ENCODE measurements at places on chromosomes 5 and 9. TPM values are rescaled to one million over a fixed set of nuclear protein-coding genes. Genes with fewer than 3 reads are reported as not detected.

GRCh38 chr9:15306068-15306756 lies 804 bp downstream of the TTC39B start:
- H3K27ac ChIP-seq: no peak overlapping the region
- peak overlapping the region; percentile 51 for H3K4me3 ChIP-seq
- peak; percentile 53 for DNase-seq

GRCh38 chr5:150073086-150073625 lies 13.2 kb downstream of the CSF1R start:
- peaks cover 3% of the 10 kb centered on the region for H3K36me3 ChIP-seq
- H3K4me3 ChIP-seq: no peak overlapping the region
- peak; percentile 14 for DNase-seq
- H3K27ac ChIP-seq: no peak overlapping the region
- no peaks in the 10 kb centered on the region for H3K27me3 ChIP-seq
- H3K4me1 ChIP-seq: no peaks in the 10 kb centered on the region

DNA sequence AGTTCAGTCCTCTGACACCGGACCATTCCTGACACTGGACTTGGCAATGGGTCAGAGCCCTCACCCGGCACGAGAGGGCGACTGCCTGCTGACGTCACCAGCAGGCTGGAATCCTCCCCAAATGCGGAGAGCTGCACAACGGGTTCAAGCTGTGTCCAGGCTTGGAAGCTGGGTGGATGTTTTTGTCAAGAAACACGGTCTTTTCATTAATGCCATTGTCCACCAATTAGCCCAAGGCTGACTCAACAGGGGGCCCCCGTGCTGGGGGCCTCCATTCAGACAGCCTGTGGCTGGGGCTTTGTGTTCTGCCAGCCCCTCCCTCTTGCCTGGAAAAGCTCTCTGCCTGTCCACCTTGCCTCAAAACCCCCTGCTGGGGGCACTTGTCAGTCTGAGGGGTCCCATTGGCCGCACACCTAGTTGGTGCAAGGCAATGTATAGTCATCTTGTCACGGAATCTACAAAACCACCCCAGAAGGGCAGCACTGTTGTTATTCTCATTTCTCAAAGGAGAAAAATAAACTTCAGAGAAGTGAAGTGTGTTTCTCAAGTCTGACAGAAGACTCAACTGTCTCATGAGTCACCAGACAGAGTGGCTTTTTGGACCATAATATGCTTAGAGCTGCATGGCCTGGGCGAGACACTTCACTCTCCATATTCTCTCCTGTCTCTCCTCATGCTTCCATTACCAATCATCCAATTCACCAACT lies 24.6 kb downstream of the NDUFA8 start:
- no peaks in the 10 kb centered on the region for H3K4me1 ChIP-seq
- DNase-seq: no peak
- no peak overlapping the region for H3K27ac ChIP-seq

- H3K36me3 ChIP-seq: no peaks in the 10 kb centered on the region
- H3K4me1 ChIP-seq: no peaks in the 10 kb centered on the region
- H3K27me3 ChIP-seq: no peaks in the 10 kb centered on the region
Observed at GRCh38 chr5:6673031-6673430, 39.8 kb downstream of the SRD5A1 start.

DNA sequence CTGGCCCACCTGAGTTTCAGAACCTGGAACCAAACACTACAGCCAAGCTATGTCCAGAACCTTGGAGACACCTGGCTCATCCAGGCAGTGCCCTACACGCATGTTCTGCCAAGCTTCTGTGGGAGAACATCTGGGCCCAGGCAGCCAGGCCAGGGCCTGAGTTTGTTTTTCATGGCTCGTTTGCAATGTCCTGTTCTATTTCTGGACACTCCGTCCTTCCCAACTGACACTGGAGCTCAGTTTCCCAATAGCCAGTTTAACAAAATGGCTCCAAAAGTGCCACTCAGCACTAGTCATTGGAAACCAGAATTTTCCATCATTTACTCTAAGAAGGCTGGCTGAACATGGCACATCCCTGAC lies 38.6 kb downstream of the SH3RF2 start:
- no peak for DNase-seq
- H3K27me3 ChIP-seq: no peaks in the 10 kb centered on the region
- H3K36me3 ChIP-seq: no peaks in the 10 kb centered on the region
- no peak overlapping the region for H3K27ac ChIP-seq
- H3K4me1 ChIP-seq: no peaks in the 10 kb centered on the region

DNA sequence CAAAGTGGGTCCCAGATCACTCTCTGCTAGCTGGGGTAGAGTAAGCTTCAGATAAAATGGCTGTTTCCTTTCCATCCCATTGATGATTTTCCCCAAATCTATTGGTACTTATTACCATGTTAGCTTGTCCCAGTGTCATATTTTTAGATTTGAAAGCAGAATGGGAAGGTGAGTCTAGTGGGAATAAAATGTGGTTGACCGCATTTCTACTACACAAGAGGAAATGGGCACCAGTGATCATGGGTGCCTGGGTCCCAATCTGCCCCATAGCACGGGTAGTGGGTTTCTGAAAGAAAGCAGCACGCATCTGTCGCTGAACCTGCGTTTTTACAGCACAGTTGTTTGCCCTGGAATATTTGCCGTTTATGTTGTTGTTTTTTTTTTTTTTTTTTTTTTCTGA lies 20.1 kb downstream of the DAPK1 start:
- H3K4me1 ChIP-seq: peaks cover 4% of the 10 kb centered on the region
- no peak overlapping the region for H3K27ac ChIP-seq
- H3K36me3 ChIP-seq: no peaks in the 10 kb centered on the region
- no peak overlapping the region for H3K4me3 ChIP-seq

DNA sequence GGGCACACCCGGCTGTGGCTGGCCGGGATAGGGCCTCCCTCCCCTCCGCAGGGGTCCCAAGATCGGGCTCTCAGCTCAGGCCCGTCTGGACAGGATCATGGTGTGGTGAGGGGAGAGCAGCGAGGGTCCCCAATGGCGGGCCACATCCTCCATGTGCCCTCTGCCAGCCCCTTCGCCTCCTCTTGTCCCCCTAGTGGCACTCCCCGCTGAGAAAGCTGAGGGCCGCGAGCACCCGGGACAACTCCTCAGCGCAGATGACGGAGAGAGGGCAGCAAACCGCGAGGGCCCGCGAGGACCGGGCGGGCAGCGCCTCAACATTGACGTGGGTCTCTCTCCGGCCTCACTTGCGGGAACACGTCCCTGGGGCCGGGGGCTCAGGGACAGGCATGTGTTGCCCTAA lies 24.6 kb downstream of the NKD2 start:
- no peak for DNase-seq
- H3K27ac ChIP-seq: no peak overlapping the region
- H3K4me1 ChIP-seq: no peaks in the 10 kb centered on the region
- no peak overlapping the region for H3K4me3 ChIP-seq

GRCh38 chr5:30498972-30499371 lies 694.5 kb upstream of the CDH6 start:
- H3K36me3 ChIP-seq: no peaks in the 10 kb centered on the region
- H3K4me3 ChIP-seq: no peak overlapping the region

DNA sequence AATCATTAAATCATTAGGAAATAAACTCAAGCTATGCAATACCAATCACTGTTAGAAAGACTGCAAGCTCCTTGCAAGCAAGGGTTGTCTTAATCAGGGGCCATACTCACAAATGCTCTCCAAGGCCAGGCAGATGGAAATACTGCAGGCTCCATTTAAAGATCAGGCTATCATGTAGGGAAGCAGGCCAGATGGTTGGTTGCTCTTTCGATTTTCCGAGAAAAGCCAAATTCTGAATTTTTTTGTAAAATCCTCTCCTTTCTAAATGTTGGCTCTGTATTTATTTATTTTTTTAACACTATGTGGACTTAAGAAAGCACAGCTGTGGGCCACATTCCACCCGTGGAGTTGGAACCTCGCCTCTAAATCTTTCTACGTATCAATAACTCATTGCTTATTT lies 127.1 kb downstream of the GLIS3 start:
- H3K4me3 ChIP-seq: no peak overlapping the region
- no peaks in the 10 kb centered on the region for H3K27me3 ChIP-seq
- no peak for DNase-seq
- no peaks in the 10 kb centered on the region for H3K36me3 ChIP-seq
- no peak overlapping the region for H3K27ac ChIP-seq

GRCh38 chr5:104793031-104793754 lies 1230.6 kb upstream of the NUDT12 start:
- no peaks in the 10 kb centered on the region for H3K36me3 ChIP-seq
- H3K4me1 ChIP-seq: no peaks in the 10 kb centered on the region
- no peaks in the 10 kb centered on the region for H3K27me3 ChIP-seq

GRCh38 chr5:65801352-65801783 lies 79.4 kb downstream of the NLN start:
- no peak for DNase-seq
- peak overlapping the region; percentile 1 for H3K27ac ChIP-seq
- H3K36me3 ChIP-seq: no peaks in the 10 kb centered on the region
- H3K4me3 ChIP-seq: no peak overlapping the region

GRCh38 chr5:627840-628239 lies 15.7 kb downstream of the CEP72 start:
- H3K36me3 ChIP-seq: no peaks in the 10 kb centered on the region
- H3K4me3 ChIP-seq: no peak overlapping the region
- H3K27me3 ChIP-seq: no peaks in the 10 kb centered on the region
- H3K27ac ChIP-seq: no peak overlapping the region

DNA sequence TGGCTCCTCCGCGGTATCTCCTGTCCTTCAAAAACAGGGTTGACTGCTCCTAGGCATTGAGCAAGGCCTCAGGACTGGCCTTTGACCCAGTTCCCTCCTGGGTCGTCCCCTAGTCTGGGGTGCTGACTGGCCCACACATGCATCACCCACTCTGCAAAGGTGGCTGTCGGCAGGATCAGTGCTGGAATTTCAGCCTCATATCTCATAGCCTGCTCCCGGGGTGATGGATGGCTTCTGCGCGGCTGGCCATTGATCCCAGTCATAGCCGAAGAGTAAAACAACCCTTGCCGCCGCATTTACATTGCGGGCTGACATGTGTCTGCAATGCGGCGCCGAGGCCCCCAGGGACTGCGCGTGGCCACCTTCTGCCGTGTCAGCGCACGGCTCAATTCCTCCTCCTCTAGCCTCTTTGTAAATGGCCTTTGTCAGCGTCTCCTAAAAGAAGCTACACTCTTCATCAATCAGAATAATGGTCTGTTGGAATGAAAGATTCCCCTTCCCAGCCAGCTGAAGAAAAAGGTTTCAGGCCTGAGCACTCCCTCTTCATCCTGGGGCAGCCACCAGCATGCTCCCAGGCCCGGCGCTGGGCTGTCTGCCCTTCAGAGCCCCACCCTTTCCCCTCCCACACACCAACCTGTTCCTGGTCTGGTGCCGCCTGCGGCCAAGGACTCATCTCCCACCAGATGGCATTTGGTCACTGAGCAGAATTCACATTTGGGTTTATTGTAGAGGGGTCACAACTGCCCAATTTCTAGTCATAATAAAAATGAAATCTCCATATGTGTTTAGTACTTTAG lies 159.0 kb downstream of the PJA2 start:
- no peak overlapping the region for H3K27ac ChIP-seq
- no peak for DNase-seq
- H3K36me3 ChIP-seq: no peaks in the 10 kb centered on the region
- H3K4me3 ChIP-seq: no peak overlapping the region
- H3K27me3 ChIP-seq: no peaks in the 10 kb centered on the region

DNA sequence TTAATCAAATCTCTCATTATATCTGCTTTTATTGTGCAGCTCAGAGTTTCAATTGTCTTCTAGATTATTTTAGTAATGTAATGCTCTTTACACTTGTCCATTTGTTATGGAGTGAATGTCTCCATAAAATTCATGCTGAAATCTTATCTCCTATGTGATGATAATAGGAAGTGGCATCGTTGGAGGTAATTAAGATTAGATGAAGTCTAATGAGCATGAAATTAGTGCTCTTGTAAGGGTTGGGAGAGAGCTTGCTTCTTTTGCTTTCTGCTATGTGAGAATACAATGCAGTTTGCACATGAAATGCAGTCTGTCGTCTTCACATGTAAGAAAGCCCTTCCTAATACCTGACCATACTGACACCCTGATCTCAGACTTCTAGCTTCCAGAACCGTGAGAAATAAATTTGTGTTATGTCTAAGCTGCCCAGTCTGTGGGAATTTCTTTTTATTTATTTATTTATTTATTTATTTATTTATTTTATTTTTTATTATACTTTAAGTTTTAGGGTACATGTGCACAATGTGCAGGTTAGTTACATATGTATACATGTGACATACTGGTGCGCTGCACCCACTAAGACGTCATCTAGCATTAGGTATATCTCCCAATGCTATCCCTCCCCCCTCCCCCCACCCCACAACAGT lies 1399.2 kb upstream of the CDH6 start:
- H3K27ac ChIP-seq: no peak overlapping the region
- no peaks in the 10 kb centered on the region for H3K27me3 ChIP-seq
- DNase-seq: no peak
- H3K36me3 ChIP-seq: no peaks in the 10 kb centered on the region
- no peak overlapping the region for H3K4me3 ChIP-seq

GRCh38 chr5:15700373-15700772 lies 200.4 kb downstream of the FBXL7 start:
- H3K4me1 ChIP-seq: peaks cover 15% of the 10 kb centered on the region
- no peaks in the 10 kb centered on the region for H3K36me3 ChIP-seq
- no peak overlapping the region for H3K4me3 ChIP-seq
- H3K27me3 ChIP-seq: no peaks in the 10 kb centered on the region
- no peak overlapping the region for H3K27ac ChIP-seq

GRCh38 chr5:50965654-50966375 lies 299.4 kb downstream of the PARP8 start:
- H3K27me3 ChIP-seq: peaks cover 74% of the 10 kb centered on the region
- DNase-seq: no peak
- peaks cover 45% of the 10 kb centered on the region for H3K4me1 ChIP-seq

DNA sequence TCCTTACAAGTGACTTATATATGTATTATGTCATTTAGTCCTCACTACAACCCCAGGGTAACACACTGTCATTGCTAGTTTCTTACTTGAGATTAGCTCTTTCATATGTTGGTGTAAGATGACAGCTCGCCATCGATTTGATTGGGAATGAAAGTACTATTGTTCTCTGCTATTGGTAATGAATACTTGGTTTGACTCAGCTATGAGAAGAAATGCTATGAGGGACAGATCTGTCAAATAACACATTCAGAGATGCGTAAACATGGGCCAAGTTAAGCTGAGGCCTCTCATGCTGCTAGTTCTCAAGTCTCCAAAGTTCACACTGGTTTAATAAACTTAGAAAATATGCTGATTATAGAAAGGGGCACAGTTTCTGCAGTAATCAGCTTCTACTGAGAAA lies 142.7 kb downstream of the SGCD start:
- H3K27me3 ChIP-seq: no peaks in the 10 kb centered on the region
- H3K4me1 ChIP-seq: peaks cover 8% of the 10 kb centered on the region
- H3K27ac ChIP-seq: no peak overlapping the region
- no peak for DNase-seq

- no peak overlapping the region for H3K27ac ChIP-seq
- H3K4me1 ChIP-seq: peaks cover 3% of the 10 kb centered on the region
- H3K27me3 ChIP-seq: no peaks in the 10 kb centered on the region
- no peak for DNase-seq
Observed at GRCh38 chr5:64775291-64775690, 6.6 kb downstream of the CWC27 start.

- H3K27me3 ChIP-seq: no peaks in the 10 kb centered on the region
- H3K27ac ChIP-seq: no peak overlapping the region
- peak; percentile 3 for DNase-seq
- H3K4me1 ChIP-seq: no peaks in the 10 kb centered on the region
Observed at GRCh38 chr5:179267671-179268083, 77.6 kb downstream of the ADAMTS2 start.

- DNase-seq: no peak
- no peaks in the 10 kb centered on the region for H3K27me3 ChIP-seq
- H3K27ac ChIP-seq: no peak overlapping the region
- H3K4me3 ChIP-seq: no peak overlapping the region
- H3K4me1 ChIP-seq: no peaks in the 10 kb centered on the region
Observed at GRCh38 chr5:23316060-23316591, 191.3 kb upstream of the PRDM9 start.

The FOXD4L4 gene
- 1.2 TPM for total RNA-seq

The C5orf52 gene
- not detected for total RNA-seq

The ALDH1A1 gene
- 297 TPM for total RNA-seq

The TAF11L10 gene
- not detected for total RNA-seq

The PAEP gene
- not detected for total RNA-seq

The CCDC187 gene
- total RNA-seq: not detected

The CCL27 gene
- not detected for total RNA-seq

Data from adrenal gland (tissue), 19 donors.